ENCODE measurements at places on chromosomes 6 and 20.

DNA sequence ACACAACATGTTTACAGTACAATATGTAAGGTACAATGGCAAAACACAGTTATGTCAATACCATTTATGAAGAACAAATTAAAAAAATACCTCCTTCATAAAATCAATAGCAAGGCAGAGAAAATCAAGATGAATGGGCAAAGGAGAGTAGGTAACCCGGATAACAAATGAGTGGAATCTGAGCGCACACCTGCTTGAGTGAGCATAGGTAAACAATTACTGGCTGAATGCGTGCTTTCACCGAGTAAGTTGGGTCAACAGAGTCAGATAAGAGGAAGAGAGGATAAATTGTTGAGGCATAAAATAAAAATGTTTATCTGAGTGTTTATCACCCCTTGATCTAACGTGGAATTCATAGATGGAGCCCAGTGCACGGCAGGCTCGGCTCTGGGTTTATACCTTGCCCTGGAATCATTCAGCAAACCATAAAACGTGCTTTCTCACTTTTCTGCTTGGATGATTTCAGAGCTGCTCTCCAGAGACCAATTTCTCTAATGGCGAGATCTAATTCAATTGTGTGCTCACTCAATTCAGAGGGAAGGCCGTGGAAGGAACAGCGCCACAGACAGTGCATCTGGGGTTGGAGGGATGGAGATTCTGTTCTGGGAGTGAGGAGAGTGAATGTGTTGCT is 224.8 kb upstream of the MAP3K7 start:
- DNase-seq = no peak

- no peak for DNase-seq
Measured at GRCh38 chr6:37006793-37007339, 1.4 kb downstream of the FGD2 start.

GRCh38 chr6:33705955-33706725 is 5.4 kb downstream of the UQCC2 start:
- no peak for DNase-seq

DNA sequence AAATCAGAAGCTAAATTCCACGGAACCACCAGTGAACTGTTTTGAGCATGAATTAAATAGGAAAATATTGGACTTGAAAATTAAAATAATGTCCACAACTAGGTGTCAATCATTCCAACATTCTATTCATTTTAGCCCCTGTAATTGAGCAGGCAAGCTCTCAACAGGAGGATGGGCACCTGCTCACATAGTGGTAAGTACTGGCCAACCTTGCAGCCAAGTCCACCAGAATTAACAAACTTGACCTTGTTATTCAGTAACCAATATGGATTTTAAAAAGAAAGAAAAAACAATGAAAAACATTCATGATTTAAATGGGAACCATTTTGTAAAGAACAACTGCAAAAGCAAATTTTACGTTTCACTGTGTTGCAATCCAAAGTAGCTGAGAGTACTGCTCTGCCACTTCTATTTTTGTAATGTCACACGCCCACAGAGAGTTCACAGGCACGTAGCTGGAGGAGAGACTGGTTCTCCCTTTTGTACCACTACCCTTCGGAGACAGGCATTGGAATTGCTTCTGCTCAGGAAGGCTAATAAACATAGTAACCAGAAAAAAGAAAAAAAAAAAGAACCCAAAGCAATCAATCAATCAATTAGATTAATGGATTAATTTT is 75.2 kb upstream of the F13A1 start:
- no peak for DNase-seq

DNA sequence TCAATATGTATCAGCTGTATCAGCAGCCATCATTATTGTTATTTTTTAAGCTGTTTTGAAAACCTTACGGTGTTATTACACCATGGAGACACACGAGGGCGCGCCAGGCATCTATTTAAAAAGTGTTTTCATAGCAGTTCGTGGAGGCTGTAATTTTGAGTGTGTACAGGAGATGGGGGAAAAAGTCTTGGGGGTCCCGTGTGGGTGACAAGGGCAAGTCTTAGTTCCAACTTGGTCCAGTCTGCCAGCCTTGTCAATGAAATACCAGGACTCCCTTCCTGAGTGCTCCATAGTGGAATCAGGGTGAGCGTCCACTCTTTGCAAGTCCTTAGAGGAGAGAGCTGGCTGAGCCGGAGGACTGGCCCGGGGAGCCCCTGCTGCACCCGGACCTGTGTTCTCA is 43.3 kb downstream of the SLC2A10 start:
- peak; percentile 7 for DNase-seq

GRCh38 chr20:45052698-45053429 is 48.1 kb downstream of the KCNS1 start:
- no peak for DNase-seq

- DNase-seq = no peak
Measured at GRCh38 chr20:62782893-62783278, 13.4 kb upstream of the MRGBP start.

DNA sequence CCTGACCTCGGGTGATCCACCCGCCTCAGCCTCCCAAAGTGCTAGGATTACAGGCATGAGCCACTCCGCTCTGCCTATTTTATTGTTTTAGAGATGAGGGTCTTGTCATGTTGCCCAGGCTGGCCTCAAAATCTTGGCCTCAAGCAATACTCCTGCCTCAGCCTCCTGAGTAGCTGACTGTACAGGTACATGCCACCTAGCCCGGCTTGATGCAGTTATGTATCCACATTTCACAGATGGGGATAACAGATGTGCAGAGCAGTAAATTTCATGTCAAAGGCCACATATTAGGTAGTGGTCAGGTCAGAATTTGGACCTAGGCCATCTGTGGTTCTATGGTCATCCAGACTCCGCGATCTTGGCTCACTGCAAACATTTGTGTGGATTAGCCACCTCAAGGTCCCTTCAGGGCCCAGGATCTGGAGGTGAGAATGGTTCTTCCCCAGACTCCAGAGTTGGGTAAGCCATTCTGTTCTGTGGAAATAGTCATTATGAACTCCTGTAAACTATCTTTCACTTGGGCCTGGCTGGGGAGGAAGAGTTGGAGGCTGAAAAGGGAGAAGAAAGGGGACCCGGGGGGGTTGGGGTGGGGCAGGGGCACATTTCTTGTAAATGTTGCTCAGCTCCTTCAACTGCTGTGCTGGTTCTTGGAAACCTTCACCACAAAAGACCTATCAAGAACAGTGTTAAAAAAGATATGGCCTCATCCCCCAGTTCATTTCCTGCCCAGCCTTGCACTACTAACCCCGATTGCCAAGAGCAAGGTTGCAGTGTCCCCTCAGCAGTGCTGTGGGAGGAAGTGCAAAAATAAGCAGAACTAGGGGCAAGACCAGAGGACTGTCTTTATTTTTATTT is 13.0 kb downstream of the PIM1 start:
- DNase-seq = no peak

DNA sequence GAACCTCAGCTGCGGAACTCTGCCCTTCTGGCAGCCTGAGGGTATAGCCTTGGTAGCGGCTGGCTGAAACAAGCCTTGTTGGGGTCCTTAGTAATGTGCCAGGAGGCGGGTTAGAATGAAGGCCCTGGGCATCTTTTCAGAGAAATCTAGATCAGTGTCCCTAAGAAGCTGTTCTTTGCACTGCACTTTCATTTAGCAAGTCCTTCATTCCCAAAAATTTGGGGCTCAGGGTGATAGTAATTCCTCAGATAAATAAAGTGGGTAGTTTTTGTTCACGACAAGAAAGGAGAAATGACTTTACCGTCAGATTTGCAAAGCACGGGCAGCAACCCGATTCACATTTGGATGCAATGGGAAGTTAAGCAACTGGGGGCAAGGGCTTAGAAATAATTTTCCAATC is 3.2 kb downstream of the INSM1 start:
- no peak for DNase-seq

DNA sequence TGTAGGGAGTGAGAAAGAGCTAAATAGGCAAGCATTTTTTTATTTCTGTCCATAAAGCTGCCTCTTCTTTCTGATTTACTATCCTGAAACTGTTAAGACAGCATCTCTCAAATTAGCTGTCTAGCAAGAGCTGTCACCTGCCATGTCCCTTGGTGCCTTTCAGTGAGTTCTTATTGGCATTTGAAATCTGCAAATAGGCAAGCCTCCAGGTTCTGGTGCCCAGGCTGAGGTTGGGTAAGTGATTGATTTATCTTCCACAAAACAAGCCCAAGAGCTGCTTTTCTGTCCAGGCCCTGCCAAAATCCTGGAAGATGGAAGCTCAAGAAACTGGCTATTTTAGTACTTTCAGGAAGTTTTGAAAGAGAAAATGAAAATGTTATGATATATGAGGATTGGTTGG is 22.4 kb downstream of the MANEA start:
- DNase-seq = no peak

GRCh38 chr20:768426-768978 is at the start of gene SLC52A3:
Gene SLC52A3 (minus strand): TSS chr20:768500. CDS start chr20:765774, 2,726 bp downstream.
- no peak for DNase-seq

DNA sequence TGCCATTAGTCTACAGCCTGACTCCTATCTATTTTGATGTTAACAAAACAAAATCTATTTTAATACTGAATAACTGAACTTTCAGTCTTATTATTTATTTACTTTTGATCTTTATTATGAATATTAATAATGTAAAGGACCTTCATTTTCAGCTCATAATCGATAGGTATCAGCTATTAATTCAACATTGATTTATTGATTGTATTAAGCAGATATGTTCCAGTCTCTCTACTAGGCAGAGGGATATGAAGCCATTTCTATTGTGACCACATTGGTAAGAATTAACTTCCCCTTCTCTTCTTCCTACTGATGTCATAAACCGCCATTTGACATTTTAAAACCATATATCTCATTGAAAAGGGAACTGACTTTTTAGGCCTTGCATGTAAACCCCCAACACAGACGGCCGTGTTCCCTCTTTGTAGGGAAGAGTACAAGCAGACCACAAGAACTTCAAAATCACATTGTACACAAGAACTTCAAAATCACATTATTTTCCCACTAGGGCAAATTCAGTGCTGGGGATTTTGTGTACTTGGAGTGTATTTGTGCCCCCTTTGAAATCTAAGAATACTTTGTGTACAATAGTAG is 69.5 kb upstream of the FABP7 start:
- DNase-seq = no peak

GRCh38 chr6:113599444-113599843 is 257.7 kb upstream of the MARCKS start:
- no peak for DNase-seq

- no peak for DNase-seq
Measured at GRCh38 chr6:139030228-139030963, 1.9 kb downstream of the ABRACL start.

Data from activated naive CD4-positive, alpha-beta T cell (primary cell).